ENCODE measurements at places on chromosomes 4 and X.

- DNase-seq: no peak
Observed at GRCh38 chrX:129682979-129683378, 28.2 kb upstream of the APLN start.

DNA sequence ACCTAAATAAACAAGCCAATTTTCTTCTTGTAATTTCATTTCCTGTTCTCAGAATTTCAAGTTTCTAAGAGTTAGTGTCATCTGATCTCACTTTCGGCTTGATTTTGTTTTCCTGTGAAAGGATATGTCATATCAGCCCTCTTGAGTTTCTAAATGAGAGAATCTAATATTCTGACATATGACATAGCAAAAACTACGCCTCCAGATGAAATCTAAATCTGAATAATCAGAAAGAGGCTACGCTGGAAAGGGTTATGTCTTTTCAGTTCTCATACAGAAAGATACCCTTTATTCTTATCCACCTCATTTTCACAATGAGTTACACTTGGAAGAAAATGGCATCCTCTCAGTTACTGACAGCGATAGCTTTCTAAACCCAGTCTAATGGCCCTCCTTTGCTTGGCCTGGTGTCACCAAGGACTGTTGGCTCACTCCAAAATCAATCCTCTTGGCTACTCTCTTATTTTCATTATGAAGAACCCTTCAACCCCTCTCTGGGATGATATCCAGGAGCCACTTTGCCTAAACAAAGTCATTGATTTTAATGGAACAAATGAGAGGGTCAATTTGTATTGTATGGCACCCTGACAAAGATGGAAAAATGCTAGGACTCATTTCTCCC is 65.6 kb downstream of the ASB9 start:
- no peak for DNase-seq

DNA sequence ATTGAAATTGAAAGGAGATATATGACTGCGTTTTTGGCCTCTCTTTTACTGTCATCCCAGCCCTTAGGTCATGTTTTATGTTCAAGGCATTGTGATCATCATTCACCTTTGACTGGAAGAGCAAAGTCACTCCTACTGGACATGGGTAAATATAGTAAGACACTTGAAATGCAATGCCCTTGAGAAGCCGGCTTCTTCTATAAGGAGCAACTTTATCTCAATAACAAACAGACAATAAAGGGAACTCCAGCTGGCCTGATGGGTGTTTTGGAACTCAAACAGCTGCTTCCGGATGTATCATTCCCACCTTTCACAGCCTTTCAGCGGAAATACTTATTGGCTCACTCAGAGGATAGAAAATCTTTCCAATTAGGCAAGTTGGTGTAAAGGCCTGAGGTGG is 65.1 kb upstream of the C4orf54 start:
- DNase-seq: no peak

DNA sequence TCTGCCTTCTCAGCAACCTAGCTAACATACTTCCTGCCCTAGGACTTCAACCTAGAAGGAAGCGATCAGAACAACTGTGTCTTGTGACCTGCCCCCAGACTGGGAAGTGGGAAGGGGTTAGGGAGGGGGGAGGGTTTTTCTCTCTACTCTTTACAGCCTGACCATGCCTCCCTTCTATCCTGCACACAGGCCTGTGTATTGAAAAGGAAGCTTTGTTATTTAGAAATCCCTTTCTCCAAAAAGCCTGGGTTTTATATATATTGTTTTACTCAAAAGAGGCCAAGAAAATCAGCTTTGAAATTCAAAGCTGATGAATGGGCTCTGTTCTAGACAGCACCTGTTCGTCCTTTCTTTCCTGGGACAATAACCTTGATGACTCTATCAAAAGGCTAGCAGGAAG is 35.2 kb upstream of the SMS start:
- no peak for DNase-seq

- DNase-seq: no peak
Observed at GRCh38 chr4:26839016-26839415, 21.6 kb upstream of the STIM2 start.

DNA sequence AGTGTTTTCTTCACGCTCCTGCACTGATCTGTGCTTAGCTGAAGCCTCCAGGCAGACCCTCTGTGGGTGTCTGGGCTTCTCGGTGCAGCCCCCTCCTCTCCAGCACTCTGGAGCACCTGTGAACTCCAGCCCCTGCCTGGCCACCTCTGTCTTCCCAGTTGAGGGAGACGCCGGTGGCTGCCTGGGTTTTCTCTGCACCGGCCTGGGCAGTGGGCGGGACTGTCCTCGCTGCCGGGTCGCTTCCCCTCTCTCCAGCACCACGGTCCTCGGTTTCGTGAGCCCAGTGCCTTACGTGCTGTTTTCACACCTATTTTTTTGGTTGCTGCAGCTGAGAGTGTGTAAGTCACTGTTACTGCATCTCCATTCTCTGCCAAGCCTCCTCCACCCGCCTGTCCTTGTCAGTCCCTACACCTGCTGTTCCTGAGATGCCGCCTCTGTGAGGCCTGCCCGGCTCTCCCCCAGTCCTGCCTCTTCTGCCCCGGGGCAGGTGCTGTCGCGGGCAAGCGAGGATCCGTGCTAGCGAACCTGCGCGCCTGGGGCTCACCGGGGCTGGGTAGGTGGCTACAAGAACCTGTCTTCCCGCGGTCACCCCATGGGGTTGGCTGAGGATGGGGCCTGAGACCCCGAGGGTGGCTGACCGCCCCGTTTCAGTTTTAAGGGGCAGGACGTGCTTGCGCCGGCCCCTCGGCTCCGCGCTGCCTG is 2.4 kb upstream of the FGFRL1 start:
- peak; percentile 36 for DNase-seq

GRCh38 chrX:36035550-36035949 is 116.0 kb downstream of the CFAP47 start:
- DNase-seq: no peak

DNA sequence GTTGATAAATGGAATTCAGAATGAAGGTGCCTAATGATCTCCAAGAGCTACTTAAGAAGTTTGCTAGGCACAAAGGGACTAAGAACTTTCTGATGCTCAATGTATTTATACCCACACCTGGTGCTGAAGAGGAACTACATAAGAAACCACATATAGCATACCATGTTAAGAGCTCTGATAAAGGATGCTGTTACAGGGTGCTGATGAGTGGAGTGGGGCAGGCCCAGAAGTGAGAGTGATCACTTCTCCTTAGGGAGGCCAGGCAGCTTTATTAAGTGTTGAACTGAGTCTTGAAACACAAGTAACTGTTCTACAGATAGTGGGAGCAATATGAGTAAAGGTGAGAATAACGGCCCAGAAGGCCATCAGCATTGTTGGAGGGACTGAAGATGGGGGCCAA is 68.3 kb upstream of the CHRDL1 start:
- no peak for DNase-seq

GRCh38 chr4:8117278-8117682 is 41.3 kb downstream of the ABLIM2 start:
- DNase-seq: peak; percentile 18

- no peak for DNase-seq
Observed at GRCh38 chrX:65300104-65300809, 234.3 kb downstream of the LAS1L start.

DNA sequence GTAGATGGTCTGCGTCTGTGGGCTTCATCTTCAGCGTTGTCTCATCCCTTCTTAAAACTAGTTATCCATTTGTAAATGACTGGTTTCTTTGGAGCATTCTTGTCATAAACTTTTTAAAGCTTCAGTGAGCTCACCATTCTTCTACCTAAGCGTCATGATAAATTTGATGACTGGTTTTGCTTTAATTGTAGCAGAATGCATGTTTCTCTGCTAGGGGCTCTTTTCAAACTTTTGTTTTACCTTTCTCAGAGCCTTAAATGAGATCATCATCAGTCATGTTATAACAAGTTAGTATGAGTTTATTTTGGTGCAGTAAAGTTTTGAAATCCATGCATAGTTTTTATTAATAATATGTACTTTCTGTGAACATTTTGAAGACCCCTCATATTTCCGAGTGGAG is 6.3 kb upstream of the ADGRL3 start:
- no peak for DNase-seq

- DNase-seq: peak; percentile 44
Observed at GRCh38 chrX:120244735-120245498, 5.7 kb upstream of the ZBTB33 start.

DNA sequence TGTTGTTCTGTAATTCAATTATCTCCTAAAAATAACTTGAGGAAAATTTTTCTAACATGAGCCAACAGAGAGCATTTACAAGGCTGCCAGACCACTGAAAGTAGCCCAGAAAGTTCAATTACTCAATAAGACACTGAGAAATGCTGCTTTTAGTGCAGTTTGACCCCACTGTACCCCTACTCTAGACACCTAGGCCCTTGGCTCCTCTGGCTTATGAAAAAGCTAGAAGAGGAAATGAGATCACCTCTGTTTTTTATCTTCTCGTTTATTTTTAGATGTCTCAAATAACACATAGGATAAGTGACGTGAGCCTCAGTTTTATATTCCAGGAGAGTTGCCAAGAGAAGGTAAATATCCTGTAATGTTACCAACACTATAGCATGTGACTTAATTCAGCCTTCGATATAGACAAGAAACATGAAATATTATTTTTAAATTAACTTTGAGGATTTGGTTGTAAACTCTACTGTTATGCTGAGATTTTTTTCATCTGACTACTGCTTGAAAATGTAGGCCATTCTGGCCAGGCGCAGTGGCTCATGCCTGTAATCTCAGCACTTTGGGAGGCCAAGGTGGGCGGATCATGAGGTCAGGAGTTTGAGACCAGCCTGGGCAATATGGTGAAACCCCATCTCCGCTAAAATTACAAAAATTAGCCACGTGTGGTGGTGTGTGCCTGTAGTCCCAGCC is 24.4 kb downstream of the TNIP3 start:
- DNase-seq: no peak

DNA sequence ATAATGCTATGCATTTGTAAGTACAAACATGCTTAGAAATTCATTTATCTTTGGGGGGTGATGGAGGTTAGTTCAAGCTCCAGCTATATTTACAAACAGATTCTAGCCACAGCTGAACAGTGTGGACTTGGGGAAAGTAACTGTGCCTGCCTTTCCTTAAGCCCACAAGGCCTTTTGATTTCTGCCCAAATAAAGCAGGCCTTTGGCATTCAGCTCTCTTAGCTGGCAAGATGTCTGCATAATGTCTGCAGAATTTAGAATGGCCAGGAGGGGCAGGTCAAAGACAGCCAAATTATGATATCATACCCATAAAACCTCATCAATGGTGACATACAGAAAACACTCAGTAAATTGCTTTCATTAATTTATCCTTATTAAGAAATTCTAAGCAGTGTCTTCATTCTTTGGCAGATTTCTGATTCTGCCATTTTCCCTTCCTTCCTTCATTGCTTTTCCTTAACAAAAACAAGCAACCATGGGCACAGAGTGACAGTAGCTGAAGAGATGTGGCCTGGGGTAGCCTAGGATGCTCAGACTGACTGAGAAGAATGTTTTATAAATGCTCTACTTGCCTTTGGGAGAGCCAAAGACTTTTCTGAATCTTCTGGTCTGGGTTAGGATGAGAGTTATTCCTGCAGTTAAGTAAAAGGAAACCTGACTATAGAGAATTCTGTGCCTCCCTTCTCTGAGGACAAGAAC is 538.7 kb upstream of the NR3C2 start:
- no peak for DNase-seq

- no peak for DNase-seq
Observed at GRCh38 chr4:106273831-106274230, 42.2 kb downstream of the TBCK start.

DNA sequence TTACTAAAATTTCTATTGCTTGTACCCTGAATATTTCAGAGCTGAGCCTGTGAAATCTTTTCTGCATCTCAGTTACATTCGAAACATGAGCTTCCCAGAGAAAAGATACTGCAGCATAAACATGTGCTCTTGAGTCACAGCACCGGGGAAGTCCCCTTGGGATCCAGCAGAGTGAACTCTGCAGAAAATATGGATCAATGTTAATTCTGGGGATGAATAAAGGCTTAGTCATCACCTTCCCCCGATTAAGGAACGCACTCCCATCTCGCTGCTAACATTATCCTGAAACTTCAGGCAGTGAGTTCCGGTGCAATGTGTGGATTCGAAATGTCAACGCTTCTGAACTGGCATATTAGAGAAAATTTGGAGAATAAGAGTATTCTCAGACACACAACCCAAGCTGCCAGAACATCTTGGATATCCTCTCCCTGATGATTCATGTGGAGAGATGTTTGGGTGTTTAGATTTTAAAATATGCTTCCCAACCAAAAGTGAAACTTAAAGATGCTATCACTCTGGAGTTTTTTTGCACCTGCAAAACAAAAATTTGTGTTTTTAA is 90.8 kb downstream of the IRF2 start:
- DNase-seq: no peak

- no peak for DNase-seq
Observed at GRCh38 chrX:72295745-72296144, 10.0 kb downstream of the CITED1 start.

Measured in stimulated activated CD4-positive, alpha-beta T cell treated with anti-CD3 and anti-CD28 coated beads, Interleukin-4, amount 100 ng/mL, for 1 hour (primary cell).